Activated CD4-positive, alpha-beta memory T cell treated with anti-CD3 and anti-CD28 coated beads for 36 hours (primary cell): ENCODE measurements at places on chromosomes 5 and 9.

- DNase-seq = no peak
Observed at GRCh38 chr9:106590759-106591505, 272.0 kb upstream of the ZNF462 start.

DNA sequence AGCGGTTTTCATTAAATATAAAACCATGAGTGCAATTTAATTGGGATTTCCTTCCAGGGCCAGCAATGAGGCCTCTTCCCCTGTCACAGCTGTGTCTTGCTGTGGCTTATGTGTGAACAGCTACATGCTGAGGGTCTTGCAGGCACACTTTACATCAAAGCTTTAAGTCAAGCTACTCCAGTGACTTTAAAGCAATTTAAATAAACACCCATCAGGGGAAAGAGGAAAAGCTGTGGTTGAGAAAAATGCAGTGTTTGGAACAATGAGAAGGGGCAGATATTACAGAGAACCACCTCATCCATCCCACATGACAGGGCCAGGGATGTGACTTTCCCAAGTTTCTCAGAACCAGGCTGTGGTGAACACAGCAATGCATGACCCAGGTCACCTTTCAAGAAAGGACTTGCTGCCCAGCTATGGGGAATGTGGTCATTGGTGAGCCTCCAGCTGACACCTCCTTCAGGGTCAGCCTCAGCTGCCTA is 115.9 kb upstream of the LPAR1 start:
- no peak for DNase-seq

DNA sequence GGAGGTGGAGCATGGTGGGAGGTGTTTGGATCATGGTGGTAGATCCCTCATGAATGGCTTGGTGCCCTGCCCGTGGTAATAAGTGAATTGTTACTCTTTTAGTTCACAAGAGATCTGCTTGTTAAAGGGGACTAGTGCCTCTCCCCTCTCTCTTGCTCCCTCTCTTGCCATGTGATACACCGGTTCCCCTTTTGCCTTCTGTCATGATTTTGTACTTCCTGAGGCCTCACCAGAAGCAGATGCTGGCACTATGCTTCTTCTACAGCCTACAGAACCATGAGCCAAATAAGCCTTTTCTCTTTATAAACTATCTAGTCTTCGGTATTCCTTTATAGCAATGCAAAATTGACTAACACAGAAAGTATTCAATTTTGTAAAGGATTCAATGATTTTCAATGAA is 817.1 kb downstream of the TLR4 start:
- DNase-seq = no peak

GRCh38 chr9:116243708-116244107 is 90.1 kb downstream of the PAPPA start:
- no peak for DNase-seq

DNA sequence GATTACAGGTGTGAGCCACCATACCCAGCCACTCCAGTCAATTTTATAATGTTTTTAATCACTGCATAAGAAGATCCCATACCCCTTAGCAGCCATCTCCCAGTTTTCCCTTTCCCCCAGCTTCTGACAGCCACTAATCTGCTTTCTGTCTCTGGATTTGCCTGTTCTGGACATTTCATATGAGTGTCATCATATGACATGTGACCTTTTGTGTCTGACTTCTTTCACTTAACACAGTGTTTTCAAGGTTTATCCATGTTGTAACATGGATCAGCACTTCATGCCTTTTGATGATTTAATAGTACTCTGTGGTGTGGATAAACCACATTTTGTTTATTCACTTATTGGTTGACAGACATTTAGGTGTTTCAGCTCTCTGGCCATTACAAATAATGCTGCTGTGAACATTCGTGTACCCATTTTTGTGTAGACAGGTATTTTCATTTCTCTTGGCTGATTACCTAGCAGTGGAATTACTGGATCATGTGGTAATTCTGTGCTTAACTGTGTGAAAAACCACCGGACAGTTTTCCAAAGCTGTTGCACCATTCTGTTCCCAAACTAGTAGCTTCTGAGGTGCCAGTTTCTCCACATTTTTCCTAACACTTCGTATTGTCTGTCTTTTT is 8.6 kb downstream of the SUSD3 start:
- DNase-seq = no peak

- no peak for DNase-seq
Observed at GRCh38 chr5:19555436-19555835, 432.6 kb downstream of the CDH18 start.

DNA sequence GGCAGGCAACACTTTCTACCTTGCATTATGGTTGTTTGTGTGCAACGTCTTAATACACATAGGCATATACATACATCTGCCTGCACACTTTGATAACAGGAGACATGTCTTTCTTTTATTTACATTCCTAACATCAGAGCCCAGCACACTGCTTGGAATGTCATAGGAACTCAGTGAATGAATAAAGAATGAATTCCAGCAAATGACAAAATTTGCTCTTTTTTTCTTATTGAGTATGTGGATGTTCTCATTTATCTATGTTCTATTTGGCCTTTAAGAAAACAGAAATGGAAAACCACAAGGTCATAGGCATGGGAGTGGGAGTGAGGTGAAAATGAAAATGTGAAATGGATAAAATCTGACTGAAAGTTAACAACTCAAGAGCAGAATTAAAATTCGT is 36.3 kb upstream of the PALM2AKAP2 start:
- no peak for DNase-seq

GRCh38 chr5:143354025-143354424 is 49.5 kb downstream of the NR3C1 start:
- no peak for DNase-seq

DNA sequence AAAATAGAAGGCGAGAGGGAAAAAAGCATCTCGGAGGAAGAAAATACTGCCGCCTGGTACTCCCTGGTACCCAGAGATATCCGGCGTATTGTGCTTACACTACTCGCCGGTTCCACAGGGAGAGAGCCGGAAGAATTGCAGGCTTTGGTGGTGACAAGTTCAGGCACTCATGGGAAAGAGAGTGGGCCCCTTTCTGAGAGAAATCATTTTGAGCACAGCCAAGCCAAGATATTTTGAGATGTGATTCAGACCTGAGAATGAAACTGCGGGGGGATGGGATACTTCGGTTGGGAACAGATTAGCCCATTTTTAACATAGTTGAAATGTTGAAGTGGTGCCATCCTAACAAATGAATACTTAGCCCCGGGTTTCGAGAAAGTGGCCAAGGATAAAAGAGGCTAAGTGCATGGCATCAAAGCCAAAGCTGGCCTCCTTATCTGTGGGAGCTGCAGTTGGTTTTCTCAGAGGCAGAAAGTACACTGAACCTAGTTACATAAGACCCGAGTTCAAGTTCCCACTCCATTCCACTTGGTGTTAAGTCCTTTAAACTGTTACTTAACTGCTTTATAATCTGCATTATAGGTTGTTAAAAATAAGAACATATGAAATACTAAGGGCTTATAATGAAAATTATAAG is 62.7 kb downstream of the SLC1A3 start:
- DNase-seq = no peak

DNA sequence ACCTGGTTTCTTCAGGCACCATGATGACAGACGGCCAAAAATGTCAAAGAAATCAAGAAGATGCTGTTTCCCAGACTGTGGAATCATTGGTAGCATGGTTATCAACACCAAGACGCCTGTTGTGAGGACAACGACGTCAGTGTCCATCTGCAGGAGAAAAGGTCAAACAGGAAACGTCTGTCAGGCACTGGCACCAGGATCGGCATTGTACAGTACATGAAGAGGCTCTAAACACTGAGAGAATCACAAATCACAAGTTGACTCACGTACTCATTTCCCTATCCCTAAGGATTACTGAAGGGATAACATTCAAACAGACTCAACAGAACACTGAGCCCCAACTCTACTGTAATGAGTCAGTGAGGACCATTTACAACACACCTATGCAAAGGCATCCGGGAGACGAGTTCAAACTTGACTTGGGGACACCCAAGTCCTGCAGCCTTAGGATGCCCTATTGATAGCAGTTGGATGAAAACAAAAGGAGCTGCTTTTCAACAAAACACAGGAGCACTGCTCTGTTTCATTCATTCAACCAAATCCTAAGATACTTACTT is 21.0 kb downstream of the TSC1 start:
- no peak for DNase-seq

DNA sequence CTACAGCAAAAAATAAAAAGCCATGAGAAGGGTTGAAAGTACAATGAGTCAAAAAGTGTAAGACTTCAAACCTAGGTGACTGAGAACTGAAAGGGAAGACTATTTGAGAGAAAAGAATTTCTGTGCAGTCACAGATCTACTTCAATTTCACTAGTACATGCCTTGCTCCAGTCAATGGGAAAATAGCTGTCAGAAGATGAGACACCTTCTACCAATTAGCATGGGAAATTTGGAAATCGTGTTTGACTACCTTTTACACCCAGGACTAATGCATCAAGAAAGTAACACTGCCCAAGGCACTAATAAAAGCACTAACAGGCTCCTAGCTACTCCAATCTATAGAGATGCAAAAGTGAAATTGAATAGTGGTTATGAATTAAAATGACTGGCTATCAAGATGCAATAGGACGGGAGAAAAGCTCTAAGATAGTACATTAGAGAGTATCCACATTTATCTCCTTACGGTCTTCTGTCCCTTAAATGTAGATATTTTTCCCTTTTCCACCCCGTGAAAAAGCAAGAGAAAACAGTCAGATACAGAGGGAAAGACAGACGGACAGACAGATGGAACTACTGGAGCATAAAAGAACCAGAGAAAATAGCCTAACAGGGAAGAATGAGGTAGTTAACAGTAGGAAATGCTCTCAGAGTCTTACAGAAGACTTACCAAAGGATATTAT is 15.2 kb downstream of the ERP44 start:
- DNase-seq = no peak

DNA sequence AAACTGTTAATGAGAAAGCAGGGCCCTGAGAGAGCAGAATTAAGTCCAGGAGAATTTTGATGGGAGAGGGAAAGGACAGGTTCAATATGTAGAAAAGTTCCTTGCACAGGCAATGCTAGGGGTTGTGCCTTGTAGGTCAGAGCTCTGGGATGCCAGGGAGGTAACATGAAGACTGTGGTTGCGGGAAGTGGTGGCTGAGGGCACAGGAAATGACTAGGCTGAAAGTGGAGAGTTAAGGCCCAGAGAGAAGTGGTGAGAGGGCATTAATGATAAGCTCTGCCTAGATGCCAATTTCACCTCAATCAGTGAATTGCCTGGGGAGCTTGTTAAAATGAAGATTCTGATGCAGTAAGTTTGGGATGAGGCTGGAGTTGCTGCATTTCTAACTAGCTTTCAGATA is 31.5 kb upstream of the PPP3R2 start:
- peak; percentile 18 for DNase-seq

GRCh38 chr5:9042241-9042640 is 503.6 kb downstream of the SEMA5A start:
- no peak for DNase-seq

DNA sequence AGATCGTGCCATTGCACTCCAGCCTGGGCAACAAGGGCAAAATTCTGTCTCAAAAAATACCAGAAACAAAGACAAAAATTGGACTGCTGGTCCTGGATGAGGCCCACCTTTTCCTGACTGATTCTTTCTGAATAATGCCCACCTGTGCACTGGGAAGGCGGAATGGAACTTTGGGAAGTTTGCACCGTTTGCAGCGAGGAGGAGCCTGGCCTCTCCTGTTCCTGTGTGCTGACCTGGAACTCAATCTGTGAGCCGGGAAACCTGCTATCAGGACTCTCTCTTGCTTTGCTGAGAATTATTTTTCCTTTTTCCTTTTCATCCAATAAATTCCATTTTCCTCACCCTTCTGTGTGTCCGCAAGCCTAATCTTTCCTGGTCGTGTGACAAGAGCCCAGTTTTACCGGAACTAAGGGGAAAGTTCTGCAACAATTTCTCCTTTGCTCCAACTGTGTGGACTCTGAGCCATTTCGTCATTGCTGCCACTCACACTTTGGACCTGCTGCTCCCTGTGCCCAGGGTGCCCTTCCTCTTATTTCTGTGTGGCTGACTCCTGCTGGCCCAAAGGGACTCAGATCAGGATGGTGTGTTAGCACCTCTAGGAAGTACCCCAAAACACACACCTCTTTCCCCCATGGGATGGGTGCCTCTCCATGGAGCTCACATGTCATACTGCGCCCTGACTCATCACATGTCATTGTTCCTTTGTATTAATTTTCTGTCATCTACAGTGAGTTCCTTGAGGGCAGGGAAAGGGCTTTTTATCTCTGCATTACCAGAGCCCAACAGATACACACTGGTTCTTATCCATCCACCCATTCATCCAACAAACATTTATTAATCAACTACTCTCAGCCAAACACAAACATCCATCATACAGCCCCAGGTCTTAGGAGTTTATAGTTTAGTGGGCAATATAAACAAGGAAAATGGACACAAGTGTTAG is 4.7 kb upstream of the GLRX start:
- DNase-seq = no peak

- DNase-seq = no peak
Observed at GRCh38 chr5:141017943-141018342, 33.2 kb upstream of the PCDHB1 start.

GRCh38 chr5:88287302-88287701 is 18.7 kb upstream of the TMEM161B start:
- DNase-seq = no peak

DNA sequence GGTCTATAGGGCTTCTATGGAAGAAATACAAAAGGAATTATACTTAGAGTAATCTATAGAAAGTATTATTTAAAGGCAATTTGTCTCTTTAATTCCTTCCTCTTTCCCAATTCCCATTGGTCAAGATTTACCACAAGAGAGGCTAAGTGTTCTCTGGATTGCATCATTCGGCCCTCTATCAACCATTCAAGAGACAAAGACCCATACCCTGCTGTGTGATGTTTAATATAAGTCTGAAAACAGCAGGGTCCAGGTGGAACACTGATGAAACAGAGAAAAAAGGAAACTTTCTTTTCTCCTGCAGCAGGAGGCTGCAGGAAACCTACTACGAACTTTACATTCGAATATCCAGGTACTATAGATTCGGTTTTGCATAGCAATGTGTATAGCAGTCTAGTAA is 323.4 kb downstream of the CHSY3 start:
- no peak for DNase-seq

DNA sequence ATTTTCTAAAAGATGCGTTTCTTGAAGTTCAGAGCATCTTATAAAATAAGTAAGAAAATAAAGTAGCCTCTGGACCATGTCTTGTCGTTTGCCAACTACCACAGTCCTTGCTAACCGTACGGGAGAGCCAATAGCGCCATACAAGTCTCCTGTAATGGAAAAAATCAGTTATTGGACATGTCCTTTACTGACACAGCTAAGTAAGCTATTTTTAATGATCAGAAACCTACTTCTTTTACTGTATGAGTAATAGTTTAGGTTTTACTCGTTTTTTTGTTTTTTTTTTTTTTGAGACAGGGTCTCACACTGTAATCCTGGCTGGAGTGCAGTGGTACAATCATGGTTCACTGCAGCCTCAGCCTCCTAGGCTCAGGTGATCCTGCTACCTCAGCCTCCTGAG is 37.7 kb upstream of the RAPGEF6 start:
- no peak for DNase-seq

DNA sequence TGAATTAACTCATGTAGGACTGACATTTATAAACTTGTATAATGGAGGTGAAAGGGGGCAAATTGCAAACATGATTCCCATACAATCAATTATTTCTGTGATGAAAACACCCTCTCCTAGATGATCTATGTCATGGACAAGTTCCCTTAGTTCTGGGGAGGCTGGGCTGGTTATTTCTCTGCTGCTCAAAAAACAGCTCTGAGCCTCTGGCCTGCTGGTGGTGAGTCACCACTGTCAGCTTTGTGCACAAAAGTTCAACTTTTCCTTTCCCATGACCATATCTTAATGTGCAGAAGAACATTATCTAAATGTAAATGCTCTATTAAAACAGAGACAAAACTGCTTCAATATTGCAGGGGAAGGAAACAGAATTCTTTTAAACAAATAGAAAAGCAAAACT is 85.0 kb downstream of the HMHB1 start:
- no peak for DNase-seq
